ENCODE measurements at places on chromosomes 7 and 10.

- DNase-seq, result no peak
Observed at GRCh38 chr10:78604286-78604685, 464.5 kb upstream of the ZMIZ1 start.

DNA sequence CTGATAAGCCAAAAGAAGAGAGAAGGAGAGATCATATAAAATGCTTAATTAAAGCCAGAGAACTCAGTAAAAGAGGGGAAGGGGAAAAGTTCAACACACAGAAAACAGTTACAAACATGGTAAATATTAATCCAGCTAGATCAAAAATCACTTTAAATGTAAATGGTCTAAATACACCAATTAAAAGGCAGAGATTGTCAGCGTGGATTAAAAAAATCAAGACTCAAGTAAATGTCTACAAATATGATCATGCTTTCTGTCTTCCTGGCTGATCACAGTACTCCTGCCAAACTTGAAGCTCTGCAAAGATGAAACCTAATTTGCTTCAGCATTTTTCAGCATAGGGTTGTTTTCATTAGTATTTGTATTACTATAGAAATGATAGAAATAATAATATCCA is 54.6 kb upstream of the RNF32 start:
- DNase-seq, result no peak

GRCh38 chr7:30193336-30193943 is 58.7 kb downstream of the MTURN start:
- no peak for DNase-seq

DNA sequence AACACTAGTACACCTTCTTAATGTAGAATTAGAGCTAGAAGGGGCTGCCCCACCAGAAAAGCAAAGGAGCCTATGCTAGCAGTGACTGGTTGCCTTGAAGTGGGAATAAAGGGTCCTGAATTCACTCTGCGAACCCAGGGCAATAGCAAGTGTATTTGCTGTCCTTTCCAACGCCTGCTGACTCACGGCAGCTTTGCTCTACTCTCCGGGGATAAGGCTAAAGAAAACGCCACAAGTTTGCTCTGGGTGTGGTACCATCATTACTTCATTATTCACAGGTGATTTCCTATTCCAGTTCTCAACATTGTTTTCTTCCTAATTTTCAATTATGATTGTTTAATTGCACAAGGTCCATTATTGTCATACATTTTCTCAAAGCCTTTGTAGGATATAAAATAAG is 220.5 kb upstream of the AOAH start:
- no peak for DNase-seq

- DNase-seq, result no peak
Observed at GRCh38 chr7:108408296-108408991, 47.8 kb downstream of the NRCAM start.

DNA sequence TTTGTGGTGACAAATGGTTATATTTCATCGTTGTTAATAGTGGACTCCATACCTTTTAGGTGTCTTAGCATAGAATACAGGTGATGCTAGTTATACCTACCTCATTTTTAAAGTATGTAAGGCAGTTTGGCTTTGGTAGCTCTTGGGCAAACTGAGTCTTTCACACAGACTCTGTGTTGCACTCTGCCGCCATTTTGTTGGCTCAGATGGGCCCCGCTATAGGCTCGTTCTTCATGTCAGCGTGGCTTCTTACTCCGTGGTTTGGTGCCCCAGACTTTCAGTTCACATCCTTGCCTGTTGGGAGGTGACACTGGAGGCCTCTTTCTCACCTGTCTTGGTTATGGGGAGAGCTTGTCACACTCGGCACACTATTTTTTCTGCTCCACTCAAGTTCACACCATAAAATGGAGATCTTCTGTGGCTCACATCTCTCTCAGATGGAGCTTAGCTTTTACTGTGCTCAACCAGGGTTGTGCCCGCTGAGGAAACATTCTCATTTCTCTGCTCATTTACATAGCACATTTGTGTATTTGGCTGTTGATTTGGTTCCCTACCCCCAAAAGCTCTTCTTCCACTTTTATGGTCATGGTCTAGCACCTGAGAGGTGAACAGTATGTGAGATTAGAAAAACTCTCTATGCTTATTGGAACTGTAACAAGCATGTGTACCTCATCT is 178.5 kb downstream of the ARID5B start:
- DNase-seq, result peak; percentile 34

DNA sequence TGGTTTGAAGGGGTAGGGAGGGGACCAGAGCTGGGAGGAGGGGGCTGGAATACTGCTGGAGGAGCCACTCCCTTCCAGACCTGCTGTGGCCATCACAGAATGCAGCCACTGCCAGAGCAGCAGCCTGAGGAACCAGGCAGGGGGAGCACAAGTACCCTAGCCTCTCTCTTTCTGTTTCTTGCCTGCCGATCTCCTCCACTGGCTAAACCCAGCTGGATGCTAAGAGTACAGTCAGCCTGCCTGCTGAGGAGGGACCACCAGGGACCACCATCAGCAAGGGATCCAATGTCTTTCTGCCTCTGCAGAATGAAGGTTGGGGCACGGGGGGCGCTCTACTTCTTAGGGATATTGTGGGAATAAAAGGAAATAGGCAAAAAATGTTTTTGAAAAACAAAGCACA is 4.7 kb downstream of the BLVRA start:
- DNase-seq, result no peak

- DNase-seq, result no peak
Observed at GRCh38 chr10:5921746-5922145, 31.7 kb downstream of the FBH1 start.

GRCh38 chr7:90262438-90262837 is 17.5 kb downstream of the CFAP69 start:
- peak; percentile 45 for DNase-seq

DNA sequence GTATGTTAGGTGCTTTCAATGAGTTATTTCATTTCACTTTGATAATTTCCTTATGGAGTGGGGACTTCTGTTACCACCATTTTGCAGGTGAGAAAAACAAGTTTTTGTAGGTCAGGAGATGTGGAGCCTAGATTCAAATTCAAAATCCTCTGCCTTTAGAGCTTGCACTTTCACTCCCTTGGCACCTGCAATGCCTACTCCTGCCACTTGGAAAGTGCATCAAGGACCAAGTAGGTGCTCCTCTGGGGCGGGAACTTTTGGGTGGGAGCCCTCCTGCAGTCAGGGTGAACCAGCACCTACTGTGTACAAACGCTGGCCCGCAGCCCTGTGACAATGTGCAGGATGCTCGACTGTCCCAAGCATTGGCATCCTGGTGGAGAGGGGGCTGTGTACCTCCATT is 199.0 kb downstream of the EMX2 start:
- no peak for DNase-seq

GRCh38 chr7:81638198-81638597 is 131.6 kb downstream of the HGF start:
- no peak for DNase-seq

- DNase-seq, result no peak
Observed at GRCh38 chr10:127357265-127357664, 160.9 kb upstream of the INSYN2A start.

DNA sequence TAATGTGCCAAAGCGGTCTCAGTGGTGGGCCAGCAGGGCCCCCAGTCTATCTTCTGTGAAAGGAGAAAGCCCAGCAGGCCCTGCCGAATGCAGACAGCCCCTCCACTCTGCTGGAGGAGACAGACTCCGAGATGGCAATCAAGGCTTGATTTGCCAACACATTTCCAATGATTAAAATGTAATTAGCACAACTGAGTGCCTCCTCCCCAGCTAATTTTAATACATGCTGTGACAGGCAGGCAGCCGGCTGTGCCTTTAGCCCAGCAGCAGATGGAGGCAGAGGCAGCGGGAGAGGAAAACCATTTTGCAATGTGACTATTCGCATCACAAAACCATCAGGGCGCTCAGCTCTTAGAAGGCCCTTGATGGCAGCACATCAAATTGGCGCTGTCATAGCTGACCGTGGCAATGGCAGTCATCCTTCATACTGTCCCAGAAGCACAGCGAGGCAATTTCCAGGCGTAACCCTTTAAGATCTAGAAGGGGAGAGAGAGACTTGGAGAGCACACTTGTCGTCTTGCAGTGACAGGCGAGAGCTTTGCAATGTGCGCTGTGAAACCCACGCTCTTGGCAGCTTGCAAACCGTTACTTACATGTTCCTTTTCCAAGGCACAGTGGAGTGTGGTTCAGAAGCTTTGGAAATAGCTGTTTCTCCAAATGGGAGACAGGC is 714.8 kb upstream of the GALNT17 start:
- DNase-seq, result no peak
